Renal pelvis (tissue), 12 donors: ENCODE measurements at places on chromosomes 7 and 10. TPM values are rescaled to one million over a fixed set of nuclear protein-coding genes. Genes with fewer than 3 reads are reported as not detected.

CNTNAP2 gene
- 28.4 TPM for polyA plus RNA-seq

ADCYAP1R1 gene
- polyA plus RNA-seq: 0.75 TPM

LRRC4 gene
- 9.7 TPM for polyA plus RNA-seq

RNF32 gene
- polyA plus RNA-seq: 2.7 TPM

VWA2 gene
- polyA plus RNA-seq: 2.5 TPM

HTRA1 gene
- 179 TPM for polyA plus RNA-seq

GDF2 gene
- polyA plus RNA-seq: not detected

CYP26C1 gene
- not detected for polyA plus RNA-seq
